Stimulated activated CD4-positive, alpha-beta T cell treated with anti-CD3 and anti-CD28 coated beads, Interleukin-15, amount 100 ng/mL, for 1 hour (primary cell): ENCODE measurements at places on chromosomes 5 and 9.

- DNase-seq: no peak
These were observed 56.1 kb downstream of the AGXT2 start for GRCh38 chr5:34991486-34992238.

- DNase-seq: no peak
These were observed 220.6 kb downstream of the TRIM36 start for GRCh38 chr5:114948986-114949621.

DNA sequence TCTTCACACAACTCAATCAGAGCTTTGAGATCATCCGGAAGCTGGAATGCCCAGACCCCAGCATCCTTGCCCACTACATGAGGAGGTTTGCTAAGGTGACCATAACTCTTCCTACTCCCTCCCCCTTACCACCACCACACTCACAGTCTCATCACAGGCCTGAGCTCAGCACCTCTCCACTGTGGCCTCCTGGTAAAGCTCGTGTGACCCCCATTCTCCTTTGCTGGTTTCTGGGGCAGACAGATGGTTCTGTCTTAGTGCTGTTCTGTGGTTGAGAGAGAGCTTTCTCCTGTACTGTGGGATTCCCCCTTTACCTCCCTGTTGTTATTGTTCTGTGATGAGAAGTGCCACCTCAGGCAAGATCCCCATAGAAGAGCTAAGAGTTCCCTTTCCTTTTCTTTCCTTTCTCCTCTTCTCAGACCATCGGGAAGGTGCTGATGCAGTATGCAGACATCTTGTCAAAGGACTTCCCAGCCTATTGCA, 92.7 kb upstream of the RUSC2 start:
- no peak for DNase-seq

DNA sequence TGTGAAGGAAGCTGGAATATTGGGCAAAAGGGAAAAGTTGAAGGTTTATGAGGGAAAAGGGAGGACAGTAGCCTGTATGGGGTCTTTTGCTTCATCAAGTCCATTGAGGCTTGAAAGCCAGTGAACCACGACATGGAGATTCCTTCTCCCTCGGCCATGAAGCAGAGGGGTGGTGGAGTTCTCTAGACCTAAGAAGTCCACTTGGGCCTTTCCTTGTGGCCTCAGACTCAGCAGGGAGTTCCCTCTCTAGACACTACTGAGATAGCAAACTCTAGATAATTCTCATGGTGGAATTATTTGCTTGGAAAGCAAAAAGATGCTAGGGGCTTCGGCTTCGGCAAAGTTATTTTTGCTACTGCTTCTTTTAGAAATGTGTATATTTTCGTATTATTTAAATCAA, 78.5 kb downstream of the FOXD1 start:
- no peak for DNase-seq

- DNase-seq: no peak
These were observed 96.1 kb downstream of the PDE8B start for GRCh38 chr5:77306531-77306930.

DNA sequence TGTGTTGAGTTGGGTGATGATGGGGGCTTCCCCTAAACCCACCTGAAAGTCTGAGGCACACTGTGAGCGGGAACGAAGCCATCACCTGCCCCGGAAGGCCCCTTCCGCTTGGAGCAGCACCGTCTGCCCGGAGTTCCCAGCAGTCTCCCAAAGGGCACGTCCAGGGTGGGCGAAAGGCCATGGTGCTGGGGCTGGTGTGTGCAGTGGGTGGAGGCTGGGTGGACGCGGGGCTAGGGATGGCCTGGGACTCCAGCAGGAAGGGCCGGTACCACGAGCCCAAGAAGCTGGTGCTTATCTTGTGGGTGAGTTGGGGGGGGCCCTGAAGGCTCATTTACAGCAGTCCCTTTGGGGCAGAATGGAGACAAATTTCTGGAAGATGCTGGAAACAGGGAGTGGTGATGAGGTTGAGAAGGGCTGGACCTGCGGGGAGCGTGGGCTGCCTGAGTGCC, 4.6 kb downstream of the FLT4 start:
- no peak for DNase-seq

DNA sequence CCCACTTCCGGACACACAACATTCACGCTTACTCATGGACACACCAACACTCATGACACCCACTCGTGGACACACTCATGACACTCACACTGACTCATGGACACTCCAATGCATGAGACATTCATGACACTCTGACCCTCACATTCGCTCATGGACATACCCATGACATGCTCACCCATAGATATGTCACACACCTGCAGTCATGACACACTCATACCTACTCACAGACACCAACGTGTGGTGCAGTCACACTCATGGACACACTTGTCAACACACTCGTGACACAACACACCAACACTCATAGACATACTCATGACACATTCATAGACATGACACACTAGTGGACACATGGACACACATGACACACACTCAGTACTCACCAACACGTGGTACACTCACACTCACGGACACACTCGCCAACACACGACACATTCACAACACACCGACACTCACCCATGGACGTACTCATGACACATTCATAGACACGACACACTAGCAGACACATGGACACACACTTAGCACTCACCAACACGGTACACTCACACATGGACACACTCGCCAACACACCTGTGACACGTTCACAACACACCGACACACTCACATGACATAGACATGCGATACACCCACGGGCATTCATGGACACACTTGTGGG, 73.4 kb downstream of the PHF2 start:
- DNase-seq: no peak

GRCh38 chr5:135846311-135846710, 11.8 kb downstream of the SLC25A48 start:
- DNase-seq: no peak

- no peak for DNase-seq
These were observed 1.6 kb downstream of the FER start for GRCh38 chr5:108749128-108749861.

DNA sequence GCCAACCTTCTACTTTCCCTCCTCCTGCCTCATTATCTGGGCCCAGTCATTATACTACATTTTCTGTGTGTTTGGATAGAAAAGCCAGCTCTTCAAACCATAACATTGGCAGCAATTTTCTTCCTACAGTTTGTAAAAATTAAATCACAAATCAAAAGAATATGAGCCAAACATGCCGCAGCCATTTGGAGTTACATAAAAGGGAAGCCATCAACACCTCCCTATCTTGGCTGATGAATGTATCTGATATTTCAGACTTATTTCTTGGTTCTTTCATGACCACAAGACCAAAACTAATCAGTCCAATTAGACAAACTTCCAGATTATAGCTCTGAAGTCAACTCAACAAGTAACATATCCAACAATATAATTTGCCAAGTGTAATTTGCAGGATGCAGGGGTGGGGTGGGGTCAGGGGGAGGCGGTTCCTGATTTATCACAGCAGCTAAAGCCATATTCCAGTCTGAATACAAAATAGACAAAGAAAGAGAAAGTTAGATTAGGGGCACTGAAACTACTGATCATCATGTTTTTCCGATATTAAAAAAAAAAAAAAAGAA, 89.4 kb upstream of the CNTLN start:
- no peak for DNase-seq

DNA sequence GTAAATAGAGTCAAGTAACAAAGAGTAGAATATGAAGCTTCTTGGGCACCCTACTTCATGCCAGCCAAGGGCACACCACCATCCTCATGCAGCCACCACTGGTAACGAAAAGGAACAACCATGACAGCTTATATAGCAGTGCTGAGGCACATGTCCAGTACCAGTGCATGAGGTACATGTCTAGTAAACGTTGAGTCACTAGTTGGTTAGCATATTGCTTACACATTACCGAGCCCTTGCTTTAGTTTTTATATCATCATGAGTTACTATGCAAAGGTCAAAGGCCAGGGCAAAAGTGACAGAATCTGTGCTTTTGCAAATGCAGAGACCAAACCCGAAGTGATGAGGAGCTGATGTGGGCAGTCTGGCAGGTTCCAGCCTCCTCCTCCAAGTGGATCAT, 147.1 kb upstream of the MAP1B start:
- no peak for DNase-seq

DNA sequence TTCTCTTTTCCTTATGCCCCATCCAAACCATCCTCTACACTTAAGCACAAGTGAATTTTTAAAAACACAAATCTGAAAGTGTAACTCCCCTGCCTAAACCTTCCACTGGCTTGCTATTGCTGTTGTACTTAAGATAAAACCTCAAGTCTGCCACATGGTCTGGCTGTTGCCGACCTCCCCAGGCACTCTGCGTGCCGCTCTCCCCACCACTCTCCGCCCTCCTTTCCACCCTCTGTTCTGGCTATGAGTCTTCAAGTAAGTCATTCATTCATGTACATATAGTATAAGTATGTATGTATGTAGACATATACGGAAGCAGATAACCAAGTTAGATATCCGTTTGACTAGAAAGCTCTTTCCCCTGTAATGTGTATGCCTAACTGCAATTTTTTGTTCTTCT, 94.7 kb upstream of the ANKRD55 start:
- DNase-seq: no peak

- DNase-seq: no peak
These were observed 371.1 kb upstream of the ZNF608 start for GRCh38 chr5:125117566-125117965.

GRCh38 chr9:105399117-105399516, 48.7 kb upstream of the FSD1L start:
- no peak for DNase-seq

- no peak for DNase-seq
These were observed 54.9 kb downstream of the ASTN2 start for GRCh38 chr9:117359910-117360309.

DNA sequence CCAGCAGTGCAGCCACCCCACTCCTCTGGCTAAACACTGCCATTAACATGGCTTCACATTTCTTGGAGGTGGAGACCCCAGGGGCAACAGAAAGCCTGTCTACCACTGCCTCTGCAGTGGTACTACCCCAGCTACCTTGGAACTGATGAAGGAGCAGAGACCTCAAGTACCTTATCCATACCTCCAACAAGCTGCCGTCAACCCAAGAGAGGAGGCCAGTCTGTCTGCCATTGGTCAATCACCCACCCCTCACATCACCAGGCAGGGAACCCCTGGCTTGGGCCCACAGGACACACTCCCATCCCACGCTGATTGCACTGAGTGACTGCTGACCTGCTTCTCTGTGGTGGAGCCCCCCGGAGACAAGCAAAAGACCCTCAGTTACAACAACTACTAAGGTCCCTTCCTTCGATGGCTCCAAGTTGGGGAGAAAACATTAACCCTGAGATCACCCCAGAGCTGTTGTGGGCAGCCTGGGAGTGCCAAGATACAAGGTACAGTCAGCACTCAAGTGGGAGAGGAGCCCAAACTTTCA, 5.6 kb downstream of the IFNA14 start:
- DNase-seq: no peak

- no peak for DNase-seq
These were observed 65.8 kb downstream of the TSTD2 start for GRCh38 chr9:97567182-97567893.

- peak; percentile 30 for DNase-seq
These were observed at the start of gene CDKN2B for GRCh38 chr9:22008717-22009505. CDKN2B (minus strand) TSS chr9:22009305; CDS start chr9:22008953, 352 bp downstream.

- DNase-seq: no peak
These were observed 22.3 kb downstream of the TRAF1 start for GRCh38 chr9:120904061-120904977.

DNA sequence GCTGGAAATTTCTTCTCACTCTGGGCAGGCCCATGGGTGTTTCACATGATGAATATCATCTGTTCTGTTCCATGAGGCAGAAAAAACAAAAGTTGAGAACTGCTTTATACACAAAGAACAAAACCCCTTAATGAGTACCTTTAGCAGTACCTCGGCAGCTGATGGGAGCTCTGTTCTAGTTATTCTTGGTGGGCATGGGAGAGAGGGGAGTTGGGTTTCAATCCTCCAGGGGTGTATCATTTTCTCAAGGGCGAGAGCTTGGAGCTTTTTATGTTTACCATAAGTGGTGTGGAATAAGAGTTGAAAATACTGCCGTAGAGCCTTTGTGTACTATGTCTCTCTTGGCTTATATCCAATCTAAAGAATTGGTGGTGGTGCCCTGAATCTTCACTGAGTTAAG, 103.3 kb upstream of the ZNF608 start:
- DNase-seq: no peak

DNA sequence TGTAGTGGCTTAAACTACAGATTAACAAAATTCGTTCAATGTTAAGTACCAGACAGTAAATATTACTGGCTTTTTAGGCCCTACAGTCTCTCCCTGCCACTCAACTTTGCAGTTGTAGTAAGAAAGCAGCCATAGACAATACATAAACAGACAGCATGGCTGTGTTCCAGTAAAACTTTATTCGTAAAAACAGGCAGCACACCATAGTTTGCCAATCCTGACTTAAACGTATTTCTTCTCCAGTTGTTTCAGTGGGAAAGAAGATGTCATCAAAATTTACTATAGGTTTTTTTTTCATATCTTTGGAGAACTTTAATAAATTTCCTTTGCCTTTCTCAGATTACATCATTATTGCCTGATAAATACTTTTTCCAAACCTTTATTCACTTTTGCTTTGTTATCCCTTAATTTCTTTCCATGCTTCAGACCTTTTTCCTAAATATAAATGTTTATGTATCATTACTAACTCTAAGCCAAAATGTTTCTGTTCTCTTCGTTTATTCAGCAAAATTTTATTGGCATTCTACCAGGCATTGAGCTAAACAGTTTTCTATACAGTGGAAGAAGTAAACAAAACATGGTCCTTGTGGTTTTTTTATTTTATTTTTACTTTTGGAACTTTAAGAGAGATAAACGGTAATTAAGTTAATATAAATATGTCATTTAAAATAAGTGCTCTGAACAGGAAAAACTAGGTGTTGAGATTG, 64.5 kb downstream of the SLF1 start:
- no peak for DNase-seq

- no peak for DNase-seq
These were observed 31.2 kb upstream of the RAD23B start for GRCh38 chr9:107251756-107252322.

DNA sequence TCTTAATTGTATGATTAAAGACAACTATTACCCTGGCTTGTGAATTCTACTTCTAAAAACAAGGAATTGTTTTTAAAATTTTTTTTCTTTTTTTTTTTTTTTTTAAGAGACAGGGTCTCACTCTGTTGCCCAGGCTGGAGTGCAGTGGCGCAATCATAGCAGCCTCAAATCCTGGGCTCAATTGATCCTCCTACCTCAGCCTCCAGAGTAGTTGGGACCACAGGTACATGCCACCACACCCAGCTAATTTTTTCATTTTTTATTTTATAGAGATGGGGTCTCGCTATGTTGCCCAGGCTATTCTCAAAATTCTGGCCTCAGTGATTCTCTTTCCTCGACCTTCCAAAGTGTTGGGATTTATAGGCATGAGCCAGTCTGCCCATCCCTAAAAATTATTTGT, 62.3 kb downstream of the HABP4 start:
- no peak for DNase-seq

- no peak for DNase-seq
These were observed 38.8 kb downstream of the ARHGEF28 start for GRCh38 chr5:73664796-73665195.

DNA sequence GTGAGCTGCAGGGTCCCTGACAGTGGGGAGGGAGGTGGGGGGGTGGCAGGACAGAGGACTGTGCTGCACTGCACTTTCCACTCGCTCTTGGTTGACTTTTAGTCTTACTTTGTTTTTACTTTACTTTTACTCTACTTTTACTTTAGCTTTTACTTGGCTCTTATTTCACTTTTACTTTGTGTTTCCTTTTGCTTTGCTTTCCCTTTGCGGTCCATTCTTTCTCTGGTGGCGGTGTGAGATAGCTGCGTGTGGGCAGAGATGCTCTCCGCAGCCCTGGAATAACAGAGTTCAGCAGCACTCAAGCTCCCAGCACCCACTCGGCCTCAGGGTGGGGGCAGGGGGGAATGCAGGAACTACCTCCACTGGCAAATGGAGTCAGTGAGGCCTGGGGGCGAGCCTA, 4.7 kb downstream of the AK8 start:
- DNase-seq: no peak
